ENCODE measurements at places on chromosomes 5 and 9.

- DNase-seq = no peak
These were observed 34.0 kb upstream of the ARAP3 start for GRCh38 chr5:141716009-141716408.

DNA sequence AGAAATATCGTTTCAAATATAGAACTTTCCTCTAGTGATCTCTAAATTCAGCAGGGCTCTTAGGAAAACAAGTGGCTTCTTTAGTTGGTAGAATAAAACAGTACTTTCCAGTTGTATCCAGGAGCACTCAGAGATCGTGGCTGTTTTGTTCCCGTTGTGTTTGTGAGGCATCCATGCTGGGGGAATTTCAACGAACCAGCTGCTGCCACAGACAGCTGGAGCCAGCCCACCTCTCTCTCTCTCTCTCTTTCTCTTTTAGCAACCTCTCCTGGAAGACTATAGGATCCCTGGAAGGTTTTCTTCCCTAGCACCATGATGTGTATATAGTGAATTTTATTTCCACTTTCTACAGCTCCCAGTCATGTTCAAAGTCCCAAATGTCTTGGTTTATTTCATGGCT, 1116.0 kb upstream of the SEMA6A start:
- DNase-seq = no peak

GRCh38 chr5:122316656-122317055, 4.6 kb downstream of the SNCAIP start:
- DNase-seq = no peak

DNA sequence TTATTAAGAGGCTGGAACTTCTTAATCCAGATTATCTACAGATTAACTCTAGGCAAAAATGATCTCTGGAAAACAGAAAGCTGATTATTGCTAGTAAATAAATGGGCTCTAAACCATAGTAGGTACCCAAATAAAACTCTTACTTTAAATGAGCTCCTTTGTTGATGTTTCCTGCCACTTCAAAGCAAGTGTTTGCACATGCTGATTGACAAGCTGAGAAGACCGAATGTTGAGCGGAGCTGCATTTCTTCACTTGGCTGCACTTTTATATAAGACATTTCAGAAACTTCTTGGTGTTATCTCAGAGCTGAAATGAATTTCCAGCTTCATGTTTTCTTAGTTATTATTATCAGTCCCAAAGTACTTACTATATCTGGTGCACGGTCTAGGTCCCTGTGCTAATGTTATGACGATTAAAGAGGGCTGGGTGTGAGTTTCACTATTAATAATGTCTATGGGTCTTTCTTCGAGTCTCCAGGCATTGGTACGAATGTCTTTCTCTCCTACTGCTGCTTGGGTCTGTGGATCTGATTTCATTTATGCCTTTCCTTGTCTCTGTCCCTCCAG, 58.6 kb upstream of the CTXN3 start:
- no peak for DNase-seq

GRCh38 chr9:132409828-132410528, at the start of gene CFAP77:
TSS of gene CFAP77 (plus strand) at chr9:132410211. CDS start at chr9:132410272, 61 bp downstream.
- DNase-seq = peak; percentile 37

- no peak for DNase-seq
These were observed 319.9 kb downstream of the RAB3C start for GRCh38 chr5:58902765-58903164.

- DNase-seq = no peak
These were observed 795.0 kb downstream of the EFNA5 start for GRCh38 chr5:106875591-106876297.

GRCh38 chr9:2209400-2209799, 194.3 kb downstream of the SMARCA2 start:
- no peak for DNase-seq

GRCh38 chr5:140862441-140863295, 6.1 kb upstream of the PCDHA11 start:
- no peak for DNase-seq

GRCh38 chr5:106361905-106362304, 1308.8 kb downstream of the EFNA5 start:
- no peak for DNase-seq

DNA sequence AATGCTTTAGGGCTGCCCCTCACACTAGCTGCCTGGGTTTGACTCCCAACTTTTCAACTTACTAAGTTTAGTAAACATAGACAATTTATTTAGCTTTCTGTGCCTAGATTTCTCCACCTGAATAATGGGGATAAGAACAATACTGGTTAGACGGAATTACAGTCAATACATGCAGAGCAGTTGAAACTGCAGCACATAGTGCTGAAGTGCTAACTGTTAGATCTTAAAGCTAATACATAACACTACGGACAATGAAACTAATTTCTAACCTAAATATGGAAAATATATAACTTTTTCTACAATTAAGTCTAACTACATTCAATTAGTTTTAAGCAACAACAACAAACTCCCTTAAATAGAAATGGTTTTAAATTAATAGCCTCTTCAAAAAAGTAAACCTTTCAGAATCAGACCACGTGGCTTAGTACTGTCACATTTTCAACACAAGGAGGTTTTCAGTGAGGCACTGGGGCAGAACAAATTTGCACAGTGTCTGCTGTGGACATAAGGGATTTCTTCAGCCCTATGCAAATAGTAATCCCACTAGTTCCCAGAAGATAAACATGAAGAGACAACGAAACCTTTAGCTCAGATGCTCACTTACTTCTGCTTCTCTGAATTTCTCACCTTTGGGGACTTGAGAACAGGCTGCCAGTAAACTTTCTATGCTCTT, 293.4 kb downstream of the EDIL3 start:
- no peak for DNase-seq

DNA sequence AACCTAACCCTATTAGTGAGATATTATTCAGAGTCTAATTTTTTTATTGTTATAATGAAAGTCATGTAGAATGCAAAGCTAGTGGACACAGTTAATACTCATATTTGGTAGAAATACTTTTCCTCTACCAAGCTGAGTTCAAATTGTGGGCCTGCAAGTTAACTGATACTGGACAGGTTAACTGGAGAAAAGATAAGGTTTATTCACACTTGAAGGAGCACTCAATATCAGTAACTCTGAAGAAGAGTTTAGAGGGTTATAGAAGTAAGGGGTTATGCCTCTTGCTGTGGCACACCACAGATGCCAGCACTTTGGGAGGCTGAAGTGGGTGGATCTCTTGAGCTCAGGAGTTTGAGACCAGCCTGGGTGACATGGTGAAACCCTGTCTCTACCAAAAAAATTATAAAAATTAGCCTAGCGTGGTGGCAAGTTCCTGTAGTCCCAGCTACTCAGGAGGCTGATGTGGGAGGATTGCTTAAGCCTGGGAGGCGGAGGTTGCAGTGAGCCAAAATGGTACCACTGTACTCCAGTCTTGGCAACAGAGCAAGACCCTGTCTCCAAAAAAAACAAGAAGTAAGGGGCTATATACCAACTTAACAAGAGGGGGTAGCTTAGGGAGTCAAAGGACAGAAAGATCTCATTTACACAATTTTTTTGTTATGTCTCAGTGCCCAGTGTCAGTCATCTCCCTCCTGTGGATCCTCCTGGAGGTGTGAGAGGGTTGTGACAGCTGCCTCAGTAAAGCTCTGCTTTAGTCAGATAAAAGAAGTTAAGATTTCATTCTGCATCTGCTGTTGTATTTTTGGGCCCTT, 121.2 kb upstream of the GRHPR start:
- DNase-seq = no peak

- DNase-seq = no peak
These were observed 383.8 kb downstream of the NTRK2 start for GRCh38 chr9:85053206-85053786.

DNA sequence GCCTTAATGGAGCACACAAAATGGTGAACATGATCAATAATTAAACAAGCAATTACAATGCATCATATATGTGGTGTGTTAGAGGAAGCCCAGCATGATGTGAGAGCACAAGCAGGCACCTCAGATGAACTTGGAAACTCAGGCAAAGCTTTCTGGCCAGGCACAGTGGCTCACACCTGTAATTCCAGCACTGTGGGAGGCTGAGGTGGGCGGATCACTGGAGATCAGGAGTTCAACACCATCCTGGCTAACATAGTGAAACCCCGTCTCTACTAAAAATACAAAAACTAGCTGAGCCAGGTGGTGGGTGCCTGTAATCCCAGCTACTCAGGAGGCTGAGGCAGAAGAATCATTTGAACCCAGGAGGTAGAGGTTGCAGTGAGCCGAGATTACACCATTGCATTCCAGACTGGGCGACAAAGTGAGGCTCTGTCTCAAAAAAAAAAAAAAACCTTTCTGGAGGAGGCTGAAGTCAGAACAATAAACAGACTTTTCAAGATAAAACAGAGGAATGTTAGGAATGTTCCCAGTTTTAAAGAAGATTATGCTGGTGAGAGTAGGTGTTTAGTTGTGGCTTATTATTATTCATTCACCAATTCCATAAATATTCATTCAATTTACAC, 159.4 kb downstream of the CEMIP2 start:
- no peak for DNase-seq

- DNase-seq = peak; percentile 12
These were observed 33.2 kb upstream of the NOTCH1 start for GRCh38 chr9:136578915-136579649.

GRCh38 chr5:138569782-138570181, 5.4 kb downstream of the HSPA9 start:
- DNase-seq = no peak

Data from activated naive CD4-positive, alpha-beta T cell treated with Interleukin-2 at 50 U/mL for 16 hours (primary cell).